Natural killer cell (primary cell): ENCODE measurements at places on chromosomes 7 and 10. TPM values are rescaled to one million over a fixed set of nuclear protein-coding genes. Genes with fewer than 3 reads are reported as not detected.

DNA sequence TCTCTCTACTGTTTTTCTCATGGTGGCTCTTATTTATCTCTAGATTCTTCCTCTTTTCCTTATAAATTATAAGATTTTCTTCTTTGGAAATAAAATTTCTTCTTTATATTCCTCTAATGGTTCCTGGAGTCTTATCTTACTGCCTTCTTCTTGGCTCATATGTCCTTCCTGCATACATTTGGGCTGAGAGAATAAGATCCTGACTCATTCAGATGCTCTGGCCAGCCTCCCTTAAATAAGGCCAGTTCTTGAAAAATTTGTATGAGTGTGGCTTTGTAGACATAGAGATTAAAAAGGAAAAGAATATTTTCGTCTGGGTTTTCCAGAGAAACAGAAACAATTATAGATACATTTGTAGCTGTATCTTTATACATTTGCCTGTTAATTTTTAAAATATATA is 411.3 kb downstream of the KIF20B start:
- no peak overlapping the region for H3K27ac ChIP-seq
- no peaks in the 10 kb centered on the region for H3K27me3 ChIP-seq
- H3K4me3 ChIP-seq, result no peak overlapping the region
- no peak for DNase-seq
- no peaks in the 10 kb centered on the region for H3K36me3 ChIP-seq

- H3K4me3 ChIP-seq, result no peak overlapping the region
- no peaks in the 10 kb centered on the region for H3K36me3 ChIP-seq
- no peak for DNase-seq
- H3K4me1 ChIP-seq, result no peaks in the 10 kb centered on the region
Measured at GRCh38 chr10:78991187-78991586, 77.6 kb upstream of the ZMIZ1 start.

DNA sequence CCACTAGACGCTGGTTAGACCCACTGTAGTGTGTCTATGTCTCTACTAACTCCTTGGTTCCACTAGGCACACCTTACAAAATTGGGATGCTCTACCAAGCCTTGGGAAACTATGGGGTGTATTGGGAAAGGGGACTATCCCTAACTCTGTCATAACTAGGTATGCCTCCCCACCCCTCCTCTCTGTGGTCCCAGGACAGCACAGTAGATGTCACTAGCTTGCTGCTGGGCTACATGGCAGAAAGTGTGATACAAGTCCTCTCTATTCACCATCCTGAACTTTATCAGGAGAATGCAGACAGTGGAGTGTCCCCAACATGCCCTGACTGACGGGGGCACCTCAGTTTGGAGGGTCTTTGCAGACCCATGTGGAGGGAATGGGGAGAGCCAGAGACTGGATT is 30.3 kb upstream of the TMEM273 start:
- no peaks in the 10 kb centered on the region for H3K36me3 ChIP-seq
- no peak overlapping the region for H3K4me3 ChIP-seq
- H3K27me3 ChIP-seq, result no peaks in the 10 kb centered on the region
- DNase-seq, result no peak
- no peak overlapping the region for H3K27ac ChIP-seq
- H3K4me1 ChIP-seq, result no peaks in the 10 kb centered on the region

PTF1A gene
- total RNA-seq, result not detected

GRCh38 chr10:22016046-22016705 is 12.6 kb upstream of the DNAJC1 start:
- no peak overlapping the region for H3K4me3 ChIP-seq
- no peak overlapping the region for H3K27ac ChIP-seq
- DNase-seq, result no peak
- H3K27me3 ChIP-seq, result no peaks in the 10 kb centered on the region
- H3K4me1 ChIP-seq, result no peaks in the 10 kb centered on the region
- H3K36me3 ChIP-seq, result no peaks in the 10 kb centered on the region

- H3K27me3 ChIP-seq, result no peaks in the 10 kb centered on the region
- no peak for DNase-seq
- no peaks in the 10 kb centered on the region for H3K4me1 ChIP-seq
Measured at GRCh38 chr7:126696256-126697038, 556.3 kb downstream of the GRM8 start.
